Fibroblast of pulmonary artery (primary cell): ENCODE measurements at places on chromosomes 1 and 21.

GRCh38 chr1:185091480-185091879, 46.1 kb downstream of the RNF2 start:
- DNase-seq, result no peak

- no peak for DNase-seq
These were observed 45.7 kb downstream of the RAP1GAP start for GRCh38 chr1:21623410-21623961.

DNA sequence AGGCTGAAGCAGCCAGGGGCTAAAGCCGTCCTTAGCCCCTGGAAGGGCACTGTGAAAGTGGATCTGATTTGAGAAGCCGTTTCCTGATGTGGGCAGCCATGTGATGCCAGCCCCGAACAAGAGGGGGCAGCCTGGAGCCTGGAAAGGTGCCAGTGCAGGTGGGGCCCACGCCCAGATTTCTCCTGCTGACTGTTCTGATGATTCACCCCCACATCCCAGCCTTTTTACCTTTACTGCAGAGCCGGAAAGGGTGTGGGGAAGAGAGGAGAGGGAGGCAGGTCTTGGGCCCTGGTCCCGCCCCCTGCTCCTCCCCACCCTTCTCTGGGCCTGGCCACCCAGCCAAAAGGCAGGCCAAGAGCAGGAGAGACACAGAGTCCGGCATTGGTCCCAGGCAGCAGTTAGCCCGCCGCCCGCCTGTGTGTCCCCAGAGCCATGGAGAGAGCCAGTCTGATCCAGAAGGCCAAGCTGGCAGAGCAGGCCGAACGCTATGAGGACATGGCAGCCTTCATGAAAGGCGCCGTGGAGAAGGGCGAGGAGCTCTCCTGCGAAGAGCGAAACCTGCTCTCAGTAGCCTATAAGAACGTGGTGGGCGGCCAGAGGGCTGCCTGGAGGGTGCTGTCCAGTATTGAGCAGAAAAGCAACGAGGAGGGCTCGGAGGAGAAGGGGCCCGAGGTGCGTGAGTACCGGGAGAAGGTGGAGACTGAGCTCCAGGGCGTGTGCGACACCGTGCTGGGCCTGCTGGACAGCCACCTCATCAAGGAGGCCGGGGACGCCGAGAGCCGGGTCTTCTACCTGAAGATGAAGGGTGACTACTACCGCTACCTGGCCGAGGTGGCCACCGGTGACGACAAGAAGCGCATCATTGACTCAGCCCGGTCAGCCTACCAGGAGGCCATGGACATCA, at the start of gene SFN:
Gene SFN, plus strand, starts transcription at position 369 of the 904 bp plus-strand sequence. Its CDS starts 64 bp downstream, at position 433.
- no peak for DNase-seq

DNA sequence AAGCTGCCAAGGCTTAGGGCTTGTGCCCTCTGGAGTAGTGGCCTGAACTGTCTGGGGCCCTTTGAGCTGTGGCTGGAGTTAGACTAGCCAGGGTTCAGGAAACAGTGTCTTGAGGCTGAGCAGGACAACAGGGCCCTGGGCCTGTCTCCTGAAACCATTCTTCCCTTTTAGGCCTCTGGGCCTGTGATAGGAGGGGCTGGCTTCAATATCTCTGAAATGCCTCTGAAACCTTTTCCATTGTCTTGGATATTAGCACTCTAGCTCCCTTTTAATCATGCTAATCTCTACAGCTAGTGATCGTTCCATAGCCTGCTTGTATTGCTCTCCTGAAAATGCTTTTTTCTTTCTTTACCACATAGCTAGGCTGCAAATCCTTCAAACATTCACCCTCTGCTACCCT, 135.3 kb downstream of the ADGRL4 start:
- DNase-seq, result no peak

- no peak for DNase-seq
These were observed 90.5 kb upstream of the JUN start for GRCh38 chr1:58874342-58874741.

DNA sequence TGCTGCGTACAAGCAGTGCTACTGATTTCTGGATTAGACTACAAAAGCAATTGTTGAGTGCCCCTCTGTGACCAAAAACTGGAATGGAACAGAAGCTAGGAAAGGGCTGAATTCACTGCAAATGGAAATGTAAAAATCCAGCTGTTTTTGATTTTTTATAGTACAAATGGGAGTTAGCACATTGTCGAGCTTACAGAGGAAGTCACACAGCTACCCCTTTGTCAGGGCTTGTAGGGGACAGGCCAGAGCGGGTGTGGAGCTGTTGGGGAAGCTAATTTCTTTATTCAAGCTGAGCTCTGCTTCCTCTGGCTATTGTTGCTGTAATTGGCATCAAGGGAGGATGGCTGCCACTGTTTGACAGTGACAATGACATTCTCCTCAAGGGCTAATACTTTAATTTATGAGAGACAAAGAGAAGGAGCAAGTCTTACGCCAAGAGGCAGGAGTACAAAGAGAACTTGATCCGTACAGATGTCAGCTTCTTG, 96.1 kb downstream of the SLC35F3 start:
- DNase-seq, result no peak

GRCh38 chr1:57064379-57065140, 98.7 kb upstream of the C8B start:
- DNase-seq, result no peak

- no peak for DNase-seq
These were observed 56.1 kb downstream of the HSF2BP start for GRCh38 chr21:43603233-43603626.

DNA sequence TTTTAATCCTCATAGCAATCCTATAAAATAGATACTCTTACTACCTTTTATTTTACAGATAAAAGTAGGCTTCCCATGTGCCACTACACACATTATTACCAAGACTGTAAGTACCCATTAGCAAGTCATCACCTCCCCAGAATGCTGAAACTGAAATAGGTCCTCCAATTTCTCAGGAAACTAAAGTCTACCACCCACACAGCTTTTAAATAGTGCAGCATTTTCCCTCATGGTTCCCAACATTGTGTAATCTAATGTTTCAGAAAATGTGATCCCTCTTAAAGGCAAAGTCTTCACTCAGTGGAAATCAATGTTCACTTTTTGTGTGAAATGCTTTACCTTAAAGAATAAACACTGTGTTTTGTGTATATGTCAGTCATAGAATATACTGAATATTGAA, 356.5 kb downstream of the GPATCH2 start:
- DNase-seq, result peak; percentile 55

DNA sequence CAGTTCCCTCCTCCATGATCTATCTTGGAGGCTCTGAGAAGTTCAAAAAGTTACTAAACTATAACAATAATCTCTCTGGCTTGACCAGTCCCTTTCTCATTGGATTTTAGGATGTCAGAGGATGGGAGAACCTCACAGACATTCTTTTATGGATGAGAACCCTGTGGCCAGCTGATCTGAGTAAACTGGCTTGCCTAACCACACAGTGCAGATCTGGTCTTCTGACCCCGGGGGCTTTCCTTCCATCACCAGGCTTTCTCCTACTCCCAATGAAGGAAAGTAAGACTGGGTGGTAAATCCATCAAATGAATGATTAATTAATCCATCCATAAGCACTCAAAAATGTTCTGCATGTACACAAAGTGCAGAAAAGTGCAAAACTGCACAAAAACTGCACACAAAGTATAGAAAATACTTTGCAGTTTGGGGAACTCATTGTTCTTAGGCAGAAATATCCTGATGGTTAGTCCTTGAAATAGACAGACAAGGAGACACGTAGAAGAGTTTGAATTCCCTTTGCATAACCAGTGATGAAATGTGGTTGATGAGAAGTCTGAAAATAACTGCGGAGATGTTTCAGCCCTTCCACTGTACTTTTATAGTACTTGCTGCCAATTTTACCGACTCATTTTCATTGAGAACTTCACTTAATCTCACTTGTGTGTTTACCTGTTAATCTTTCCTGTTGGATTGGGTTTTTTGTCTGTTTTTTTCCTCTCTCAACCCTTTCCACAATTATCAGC, 2.5 kb upstream of the F3 start:
- DNase-seq, result peak; percentile 74

DNA sequence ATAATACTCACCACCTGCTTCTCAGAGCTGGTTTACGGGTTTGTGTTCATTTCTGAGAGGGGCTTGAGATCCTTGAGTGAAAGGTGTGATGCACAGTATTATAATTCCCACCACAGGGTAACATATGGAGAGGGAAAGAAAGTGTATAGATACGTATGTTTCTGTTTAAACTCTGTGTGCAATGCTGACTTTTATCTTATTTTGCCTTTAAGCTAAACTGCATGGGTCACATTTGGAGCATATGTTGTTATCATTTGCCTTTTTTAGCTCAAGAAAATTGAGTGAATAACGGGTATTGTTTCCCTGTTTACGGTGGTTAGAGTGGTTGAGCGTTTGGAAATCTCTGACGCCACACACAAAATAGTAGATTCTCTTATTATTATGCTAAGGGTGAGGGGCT, 191.1 kb upstream of the NFIA start:
- no peak for DNase-seq

- DNase-seq, result no peak
These were observed at the start of gene LACTBL1 for GRCh38 chr1:22972760-22973159. LACTBL1 (minus strand) TSS chr1:22972866; CDS start chr1:22972316, 550 bp downstream.

GRCh38 chr1:22323846-22324504, 127.7 kb upstream of the ZBTB40 start:
- DNase-seq, result no peak

DNA sequence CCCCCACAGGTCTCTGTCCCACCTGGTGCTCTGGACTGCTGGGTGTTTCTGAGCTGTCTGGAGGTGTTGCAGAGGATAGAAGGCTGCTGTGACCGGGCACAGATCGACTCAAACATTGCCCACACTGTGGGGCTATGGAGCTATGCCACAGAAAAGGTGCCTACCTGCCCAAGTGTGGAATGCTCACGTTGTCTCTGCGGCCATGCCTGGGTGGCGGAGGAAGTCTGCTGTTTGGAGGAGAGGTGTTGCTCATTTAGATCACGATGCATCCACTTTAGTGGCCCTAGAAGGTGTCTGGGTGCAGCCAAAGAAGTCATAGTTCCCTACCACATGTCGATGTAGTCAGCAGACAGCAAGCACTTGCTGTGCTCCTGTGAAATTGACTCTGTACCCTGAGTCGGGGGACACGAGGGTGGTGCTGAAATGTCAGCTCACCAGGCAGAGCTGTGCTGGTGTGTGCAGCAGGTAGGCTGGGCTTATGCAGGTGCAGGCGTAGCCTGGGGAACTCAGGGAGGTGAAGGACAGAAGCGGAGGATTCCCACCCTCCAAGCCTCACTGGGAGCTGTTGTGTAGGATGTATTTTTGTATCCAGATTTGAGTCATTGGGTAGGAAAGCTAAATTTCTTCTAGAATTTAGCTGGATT, 32.8 kb upstream of the PWP2 start:
- DNase-seq, result no peak

- no peak for DNase-seq
These were observed 21.2 kb downstream of the ZYG11B start for GRCh38 chr1:52747450-52747849.

GRCh38 chr1:208935517-208936187, 647.9 kb upstream of the CAMK1G start:
- no peak for DNase-seq

DNA sequence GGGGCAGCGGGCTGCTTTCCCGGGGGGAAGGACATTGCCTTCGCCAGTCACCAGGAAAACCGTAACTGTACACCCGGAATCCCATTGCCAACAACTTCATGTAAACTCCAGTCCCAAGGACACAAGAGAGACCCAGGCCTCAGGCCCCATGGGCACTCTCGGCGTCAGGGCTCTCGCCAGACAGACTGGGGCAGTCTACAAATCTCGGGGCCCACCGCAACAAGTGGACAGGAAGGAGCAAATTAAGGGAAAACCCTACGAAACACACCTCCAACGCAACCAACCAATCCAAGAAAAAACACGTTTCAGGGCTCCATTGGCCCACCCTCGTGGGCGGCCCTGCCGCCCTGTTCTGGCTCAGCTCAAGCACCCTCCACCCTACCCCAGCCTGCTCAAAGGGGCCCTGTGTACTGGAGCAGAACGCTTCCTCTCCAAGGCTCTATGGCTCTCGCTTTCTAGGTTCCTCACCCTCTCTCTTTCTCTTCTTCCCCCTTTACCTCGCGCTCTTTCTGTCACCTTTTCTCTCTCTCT, 4.6 kb upstream of the ZNF678 start:
- DNase-seq, result no peak

GRCh38 chr1:204438628-204439027, 27.0 kb upstream of the PPP1R15B start:
- peak; percentile 95 for DNase-seq

DNA sequence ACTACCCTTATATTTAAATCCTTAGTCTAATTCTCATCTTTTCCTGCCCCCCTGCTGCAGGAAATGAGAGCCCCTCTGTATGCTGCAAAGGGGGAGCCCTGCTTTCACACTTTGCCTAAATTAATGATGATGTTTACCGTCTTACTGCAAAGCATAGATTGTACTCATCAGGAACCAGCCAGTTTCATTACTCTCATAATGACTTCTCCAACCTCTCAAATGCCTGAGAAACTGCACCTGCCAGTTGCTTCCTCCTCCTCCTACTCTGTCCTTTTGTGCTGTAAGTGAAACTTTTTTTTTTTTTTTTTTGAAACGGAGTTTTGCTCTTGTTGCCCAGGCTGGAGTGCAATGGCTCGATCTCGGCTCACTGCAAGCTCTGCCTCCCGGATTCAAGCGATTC, 101.7 kb downstream of the ADSS2 start:
- DNase-seq, result peak; percentile 18

- DNase-seq, result peak; percentile 47
These were observed 60.0 kb upstream of the C1orf105 start for GRCh38 chr1:172360511-172360910.

DNA sequence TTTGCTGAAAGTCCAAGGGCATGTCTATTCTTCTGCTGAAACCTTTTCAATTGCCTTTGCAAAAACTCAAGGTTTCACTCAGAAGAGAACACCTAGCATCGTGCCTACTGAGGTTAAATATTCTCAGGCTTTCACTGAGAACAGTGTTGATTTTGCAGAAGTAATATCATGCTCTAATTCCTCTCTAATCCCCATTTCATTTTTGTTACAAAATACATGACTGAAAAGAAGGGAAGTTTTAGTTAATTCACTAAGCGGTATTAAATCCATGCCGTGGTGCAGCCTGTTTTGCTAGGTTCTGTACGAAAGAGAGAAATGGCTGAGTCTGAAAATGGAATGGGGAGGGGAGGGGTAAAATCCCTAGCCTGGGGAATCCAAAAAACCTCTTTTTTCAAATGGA, 163.2 kb upstream of the CAMK1G start:
- DNase-seq, result no peak

DNA sequence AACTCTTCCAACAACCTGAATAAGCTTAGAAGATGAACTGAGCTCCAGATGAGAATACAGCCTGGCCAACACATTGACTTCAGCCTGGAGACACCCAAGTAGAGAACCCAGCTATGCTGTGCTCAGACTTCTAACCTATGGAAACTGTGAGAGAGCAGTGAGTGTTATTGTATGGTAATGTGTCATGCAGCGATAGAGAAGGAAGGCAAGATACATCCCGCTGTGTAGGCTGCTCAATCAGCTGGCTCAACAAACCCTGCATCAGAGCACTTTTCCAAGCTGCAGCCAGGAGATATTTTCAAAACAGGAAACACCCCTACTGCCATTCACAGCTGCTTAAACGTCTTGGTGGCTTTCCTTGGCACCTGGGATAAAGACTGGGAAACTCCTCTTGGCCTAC, 321.3 kb downstream of the SIPA1L2 start:
- DNase-seq, result no peak

- DNase-seq, result no peak
These were observed 239.2 kb downstream of the ATG4C start for GRCh38 chr1:63023171-63023570.

GRCh38 chr1:160411271-160412027, 11.1 kb downstream of the VANGL2 start:
- no peak for DNase-seq

GRCh38 chr1:151867765-151868411, 14.4 kb upstream of the THEM5 start:
- DNase-seq, result peak; percentile 94
